RPMI8226 (cell line): ENCODE measurements at places on chromosomes 7 and 10.
A peak's percentile ranks its signal among the peaks of the same experiment; 100 is the strongest.

DNA sequence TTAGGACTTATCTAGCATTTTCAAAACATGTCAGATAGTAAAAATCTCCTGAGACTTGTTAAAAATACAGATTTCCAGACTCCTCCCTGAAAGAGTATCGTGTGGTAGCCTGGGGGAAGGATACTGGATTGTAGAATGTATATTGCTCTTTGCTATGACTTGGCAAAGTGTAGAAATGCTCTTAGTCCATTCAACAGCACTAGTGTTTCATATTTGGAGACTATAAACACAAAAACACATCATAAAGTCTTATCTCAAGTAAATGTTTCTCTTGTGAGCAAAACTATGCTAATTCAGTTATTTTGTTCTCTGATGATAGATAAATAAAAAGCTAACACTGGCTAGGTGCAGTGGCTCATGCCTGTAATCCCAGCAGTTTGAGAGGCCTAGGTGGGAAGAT is 137.5 kb upstream of the PRPS1L1 start:
- DNase-seq, result no peak

GRCh38 chr10:2012209-2012608 is 274.9 kb upstream of the ADARB2 start:
- DNase-seq, result no peak

DNA sequence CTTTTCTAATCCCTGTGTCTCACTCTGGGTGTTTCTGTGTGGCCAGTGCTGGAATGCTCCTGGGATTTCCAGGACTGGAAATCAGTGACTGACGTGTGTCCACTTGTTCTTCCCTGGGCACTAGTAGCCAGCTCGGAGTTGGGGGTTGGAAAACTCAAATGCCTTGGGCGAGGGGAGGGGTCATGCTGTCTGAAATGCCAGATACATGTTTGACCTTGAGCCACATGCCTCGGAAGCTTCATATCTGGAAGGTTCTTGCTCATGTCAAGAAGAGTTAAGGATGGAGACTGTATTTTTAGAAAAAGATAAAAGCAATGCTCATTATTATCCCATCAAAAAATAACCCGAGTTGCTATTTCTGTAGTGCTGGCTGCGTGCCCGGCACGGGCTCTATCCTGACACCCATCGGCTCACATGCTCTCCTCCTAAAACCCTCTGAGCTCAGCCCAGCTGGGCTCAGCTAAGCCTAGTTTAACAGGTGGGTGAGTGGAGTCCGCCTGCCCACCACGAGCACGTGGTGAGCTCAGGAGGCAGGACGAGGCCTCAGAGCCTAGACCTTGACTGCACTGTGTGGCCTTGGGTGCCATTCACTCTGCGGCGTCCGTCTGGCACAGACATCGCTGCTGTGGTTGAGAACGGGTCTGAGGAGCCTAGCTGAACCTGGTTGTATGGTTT is 6.4 kb downstream of the DPYSL4 start:
- peak; percentile 83 for DNase-seq

GRCh38 chr10:132313865-132314264 is 6.1 kb upstream of the STK32C start:
- no peak for DNase-seq

GRCh38 chr10:99540657-99541531 is 8.2 kb downstream of the NKX2-3 start:
- DNase-seq, result peak; percentile 62

- no peak for DNase-seq
Measured at GRCh38 chr7:149716007-149716931, 57.1 kb downstream of the ZNF467 start.

DNA sequence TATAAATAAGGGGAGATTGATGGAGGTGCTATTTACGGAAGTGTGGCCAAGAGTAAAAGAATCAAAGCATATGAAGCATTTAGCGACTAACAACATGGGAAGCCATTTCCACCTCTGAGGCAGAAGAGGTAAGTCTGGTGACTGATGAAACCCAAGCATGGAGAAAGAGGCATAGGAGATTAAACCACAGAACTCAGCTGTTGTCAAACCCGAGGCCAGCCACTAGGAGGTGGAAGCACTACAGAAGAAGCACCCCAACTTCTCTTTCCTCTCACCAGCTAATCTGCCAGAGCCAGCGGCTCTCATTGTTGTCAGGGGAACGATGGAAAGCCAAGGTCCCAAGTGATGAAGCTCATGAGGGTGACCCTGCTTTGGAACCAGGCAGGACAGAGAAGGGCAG is 19.6 kb upstream of the CNTNAP2 start:
- DNase-seq, result no peak

DNA sequence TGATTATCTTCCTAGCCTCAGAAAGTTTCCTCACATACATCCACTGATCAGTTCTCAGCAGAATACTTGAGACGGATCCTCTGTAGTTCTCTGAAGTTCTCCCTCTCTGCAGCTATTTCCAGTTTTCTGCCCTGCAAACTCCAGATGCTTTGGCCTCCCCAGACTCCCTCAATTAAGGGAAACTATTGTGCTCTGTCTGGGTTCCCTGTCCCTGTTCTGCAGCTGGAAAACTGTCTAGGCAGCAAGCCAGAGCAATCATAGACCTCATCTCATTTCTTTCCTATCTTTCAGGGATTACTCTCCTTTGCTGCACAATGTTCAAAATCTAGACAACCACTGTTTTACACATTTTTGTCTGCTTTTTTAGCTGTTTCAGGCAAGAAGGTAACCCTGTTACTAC is 9.2 kb downstream of the MICU1 start:
- DNase-seq, result no peak

DNA sequence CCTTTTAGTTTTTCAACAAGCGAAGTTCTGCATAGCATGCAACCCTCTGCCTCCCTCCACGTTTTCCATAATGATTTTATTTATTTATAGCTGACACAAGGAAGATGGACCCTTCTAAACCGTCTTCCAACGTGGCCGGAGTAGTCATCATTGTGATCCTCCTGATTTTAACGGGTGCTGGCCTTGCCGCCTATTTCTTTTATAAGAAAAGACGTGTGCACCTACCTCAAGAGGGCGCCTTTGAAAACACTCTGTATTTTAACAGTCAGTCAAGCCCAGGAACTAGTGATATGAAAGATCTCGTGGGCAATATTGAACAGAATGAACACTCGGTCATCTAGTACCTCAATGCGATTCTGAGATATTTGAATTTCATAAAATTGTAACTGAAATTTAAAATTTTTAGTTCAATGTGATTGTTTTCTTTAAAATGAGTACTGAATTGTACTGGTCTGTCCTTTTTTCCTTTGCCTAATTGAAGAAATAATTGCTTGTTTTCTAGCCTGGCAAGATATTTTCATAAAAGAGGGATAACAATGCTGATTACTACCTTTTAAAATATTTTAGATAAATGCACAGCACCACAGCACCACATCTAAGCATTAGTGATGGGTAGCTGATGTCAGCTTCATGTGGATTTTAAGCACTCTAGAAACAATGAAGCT is 41.5 kb upstream of the SLC39A12 start:
- DNase-seq, result peak; percentile 46

DNA sequence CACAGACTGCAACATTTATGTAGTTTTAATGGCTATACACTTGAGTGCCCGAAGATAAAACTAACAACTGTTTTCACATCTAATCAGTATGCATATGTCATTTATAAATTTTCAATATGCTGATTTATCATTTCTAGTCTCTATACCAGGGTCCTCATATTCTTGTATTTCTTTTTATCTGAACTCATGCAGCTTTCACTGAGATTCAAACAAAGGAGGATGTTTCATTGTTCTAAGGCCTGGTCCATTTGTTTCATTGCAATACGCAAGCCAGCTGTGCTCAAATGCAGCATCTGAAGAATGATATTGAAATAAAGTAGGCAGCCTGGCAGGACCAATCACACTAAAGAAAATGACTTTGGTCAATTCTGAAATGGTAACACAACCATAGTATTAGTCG is 31.7 kb downstream of the MAGI2 start:
- DNase-seq, result no peak

GRCh38 chr7:44145969-44146911 is 5.1 kb upstream of the MYL7 start:
- DNase-seq, result peak; percentile 50

- no peak for DNase-seq
Measured at GRCh38 chr7:3279147-3279818, 21.8 kb upstream of the SDK1 start.

GRCh38 chr10:28681928-28682750 is 4.8 kb downstream of the BAMBI start:
- DNase-seq, result no peak

GRCh38 chr7:157404845-157405481 is 68.2 kb downstream of the DNAJB6 start:
- DNase-seq, result no peak

DNA sequence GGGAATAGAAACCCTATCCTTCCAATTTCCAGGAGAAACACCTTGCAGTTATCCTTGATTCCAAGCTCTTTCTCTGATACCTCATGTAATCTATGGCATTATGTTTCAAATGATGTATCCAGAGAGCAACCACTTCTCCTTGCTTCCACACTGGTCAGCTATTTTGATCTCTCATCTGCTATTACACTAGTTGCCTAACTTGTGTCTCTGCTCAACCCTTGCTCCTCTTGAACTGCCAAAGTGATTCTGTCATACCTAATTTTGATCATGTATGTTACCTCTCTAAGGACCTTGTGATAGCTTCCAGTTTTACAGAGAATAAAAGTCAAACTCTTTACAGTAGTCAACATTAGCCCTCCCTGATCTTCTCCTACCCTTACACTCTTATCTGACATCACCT is 90.4 kb downstream of the KCND2 start:
- DNase-seq, result no peak

DNA sequence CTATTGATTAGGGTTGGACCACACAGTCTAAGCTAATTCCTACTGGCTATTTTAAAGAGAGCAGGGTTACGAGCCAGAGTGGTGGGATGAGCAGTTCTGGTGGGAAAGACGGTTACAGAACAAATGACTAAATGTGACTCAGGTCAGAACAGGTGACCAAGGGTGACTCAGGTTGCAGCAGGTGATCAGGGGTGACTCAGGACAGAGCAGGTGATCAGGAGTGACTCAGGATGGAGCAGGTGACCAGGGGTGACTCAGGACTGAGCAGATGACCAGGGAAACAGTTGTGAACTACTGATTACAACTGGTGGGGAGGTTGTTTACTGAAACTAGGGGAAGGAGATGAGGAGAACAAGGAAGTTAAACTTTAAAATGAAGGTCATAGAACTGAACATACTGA is 366.3 kb downstream of the ABCA13 start:
- no peak for DNase-seq

DNA sequence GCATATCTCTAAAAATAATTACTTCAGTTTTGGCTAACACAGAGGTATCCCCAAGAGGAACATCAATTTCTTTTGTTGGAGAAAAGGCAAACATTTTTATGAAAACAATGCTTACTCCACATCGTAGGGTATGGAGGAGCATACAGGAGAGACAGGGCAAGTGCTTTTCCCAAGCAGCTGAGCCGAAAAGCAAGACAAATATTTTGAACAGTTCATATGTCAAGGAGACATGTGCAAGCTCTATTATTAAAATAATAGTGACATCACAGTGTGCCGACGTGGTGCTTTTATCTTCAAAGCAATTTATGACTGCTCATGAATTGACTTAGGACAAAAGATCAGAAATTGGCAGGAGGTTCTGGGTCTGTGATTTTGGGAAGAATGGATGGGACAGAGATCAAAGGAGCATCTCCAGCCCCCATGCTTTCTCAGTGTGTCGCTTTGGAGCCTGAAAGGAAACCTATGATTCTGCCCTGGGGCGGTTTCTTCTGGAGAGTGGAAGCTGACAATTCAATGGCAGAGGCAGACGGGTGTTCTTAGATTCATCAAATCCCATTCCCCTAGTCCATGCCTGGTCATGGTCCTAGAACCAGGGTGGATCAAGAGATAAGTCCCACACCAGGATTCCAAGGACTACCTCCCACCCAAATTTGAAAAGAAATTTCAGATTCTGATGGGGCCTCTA is 97.1 kb downstream of the JCAD start:
- DNase-seq, result no peak

GRCh38 chr7:108071551-108071950 is 58.6 kb downstream of the LAMB4 start:
- DNase-seq, result no peak

DNA sequence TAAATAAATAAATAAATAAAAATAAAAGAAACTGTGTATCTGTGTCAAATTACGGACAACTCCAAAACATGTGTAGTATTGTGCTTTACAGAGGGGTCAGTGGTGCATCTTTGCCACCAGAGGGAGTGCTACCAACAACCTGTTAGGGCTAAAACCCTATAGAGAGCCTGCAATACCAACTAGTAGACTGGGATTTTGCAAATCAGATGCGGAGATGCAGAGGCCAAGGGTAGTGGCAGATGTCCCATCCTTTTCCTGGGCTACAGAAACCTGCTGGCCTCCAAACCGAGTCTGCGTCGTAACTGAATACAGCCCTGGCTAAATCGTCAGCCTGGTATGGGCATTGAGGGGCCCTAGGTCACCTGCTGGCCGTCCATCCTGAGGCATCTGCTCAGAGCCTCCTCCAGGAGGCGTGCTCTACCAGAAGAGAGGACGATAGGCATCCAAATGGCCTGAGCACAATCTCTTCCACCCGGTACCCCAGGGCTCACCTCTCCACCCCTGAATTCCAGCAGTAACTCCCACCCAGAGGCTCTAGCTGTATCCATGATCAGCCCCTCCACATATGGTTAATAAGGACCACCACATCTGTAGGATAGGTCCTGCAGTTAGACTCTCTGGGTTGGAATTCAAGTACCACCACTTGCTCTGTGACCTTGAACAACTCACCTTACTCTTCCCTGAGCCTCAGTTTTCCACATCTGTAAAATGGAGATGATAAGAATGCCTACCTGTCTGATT is 6.2 kb upstream of the RRP12 start:
- DNase-seq, result peak; percentile 79

GRCh38 chr7:16668049-16668858 is 22.3 kb downstream of the BZW2 start:
- no peak for DNase-seq

GRCh38 chr10:118305730-118306129 is 36.4 kb downstream of the FAM204A start:
- no peak for DNase-seq
